ENCODE measurements at places on chromosomes 16 and 17. TPM values are rescaled to one million over a fixed set of nuclear protein-coding genes. Genes with fewer than 3 reads are reported as not detected.

- H3K27ac ChIP-seq, result peak overlapping the region; percentile 100
- H3K4me3 ChIP-seq, result peak overlapping the region; percentile 98
- DNase-seq, result peak; percentile 62
- H3K4me1 ChIP-seq, result peaks cover 16% of the 10 kb centered on the region
- no peaks in the 10 kb centered on the region for H3K27me3 ChIP-seq
Measured at GRCh38 chr16:30658731-30659506, 688 bp downstream of the FBRS start.

GRCh38 chr16:85584819-85585282 is 28.3 kb upstream of the GSE1 start:
- H3K4me3 ChIP-seq, result no peak overlapping the region
- H3K27ac ChIP-seq, result no peak overlapping the region
- no peak for DNase-seq
- H3K27me3 ChIP-seq, result no peaks in the 10 kb centered on the region
- peaks cover 30% of the 10 kb centered on the region for H3K4me1 ChIP-seq

DNA sequence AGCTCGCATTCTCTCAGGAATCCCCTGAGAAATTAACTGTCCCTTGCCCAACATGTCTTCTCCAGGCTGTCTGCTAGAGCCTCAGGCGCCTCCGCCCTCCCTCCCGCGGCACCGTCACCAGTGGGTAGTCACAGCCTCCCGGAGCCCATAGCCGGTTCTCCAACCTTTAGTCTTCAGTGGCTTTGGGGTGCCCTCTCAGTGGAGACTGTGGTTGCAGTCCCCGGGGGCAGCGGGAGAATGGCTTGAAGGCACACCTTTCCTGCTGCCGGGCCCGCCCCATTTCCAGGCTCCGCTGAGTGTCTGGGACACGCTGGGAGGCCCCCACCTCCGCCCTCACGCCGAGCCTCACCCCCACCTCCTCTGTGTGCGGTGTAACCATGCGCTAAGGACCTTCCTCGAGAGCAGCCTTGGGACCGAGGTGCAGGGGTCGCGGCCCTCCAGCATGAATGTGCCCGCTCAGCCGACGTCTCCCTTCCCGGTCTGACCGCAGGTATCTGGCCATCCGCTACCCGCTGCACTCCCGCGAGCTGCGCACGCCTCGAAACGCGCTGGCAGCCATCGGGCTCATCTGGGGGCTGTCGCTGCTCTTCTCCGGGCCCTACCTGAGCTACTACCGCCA is 1.7 kb downstream of the GALR2 start:
- DNase-seq, result no peak
- peaks cover 33% of the 10 kb centered on the region for H3K4me1 ChIP-seq
- H3K27ac ChIP-seq, result no peak overlapping the region
- no peak overlapping the region for H3K4me3 ChIP-seq

DNA sequence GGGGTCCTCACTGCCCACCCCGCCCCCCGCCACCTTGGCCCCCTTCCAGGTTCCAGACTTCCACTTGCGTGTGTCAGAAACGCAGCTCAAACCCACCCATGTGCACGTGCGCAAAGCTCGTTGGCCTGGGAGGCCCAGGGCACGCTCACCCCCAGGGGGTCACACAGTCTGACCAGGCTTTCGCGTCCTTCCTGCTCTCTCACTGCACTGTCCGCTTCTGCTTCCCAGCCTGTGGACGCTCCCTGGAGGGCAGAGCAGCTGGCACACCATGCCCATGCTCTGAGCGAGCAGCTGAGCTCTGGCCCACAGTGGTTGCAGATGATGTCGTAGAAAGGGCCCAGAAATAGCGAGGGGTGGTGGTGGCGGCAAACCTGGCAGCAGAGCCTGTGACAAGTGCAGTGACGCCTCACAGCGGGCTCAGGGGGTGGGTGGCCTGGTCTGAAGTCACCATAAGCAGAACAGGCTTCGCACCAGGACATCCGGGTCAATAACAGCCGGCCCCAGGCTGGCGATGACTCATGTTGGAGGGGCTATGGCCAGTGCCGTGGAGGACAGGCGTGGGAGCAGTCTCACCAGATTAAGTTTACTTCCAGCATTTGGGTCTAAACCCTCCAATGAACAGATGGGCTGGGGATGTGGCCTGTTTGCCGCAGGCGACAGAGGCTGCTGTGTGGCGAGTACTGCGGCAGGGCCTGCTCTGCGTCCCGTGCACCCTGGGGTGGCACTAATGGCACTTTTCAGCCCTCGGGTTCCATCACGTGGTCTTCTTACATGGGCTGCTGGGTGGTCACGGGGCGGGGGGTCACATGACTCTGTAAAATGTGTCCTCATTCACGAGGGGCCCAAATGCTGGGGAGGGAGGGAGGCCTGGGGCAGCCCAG is 49.0 kb downstream of the NT5M start:
- H3K4me1 ChIP-seq, result peaks cover 3% of the 10 kb centered on the region
- H3K4me3 ChIP-seq, result no peak overlapping the region
- H3K27ac ChIP-seq, result no peak overlapping the region
- no peak for DNase-seq

Gene TMEM88
- total RNA-seq, result 11.3 TPM
